ENCODE measurements at places on chromosomes 7 and 10.
A peak's percentile ranks its signal among the peaks of the same experiment; 100 is the strongest.

DNA sequence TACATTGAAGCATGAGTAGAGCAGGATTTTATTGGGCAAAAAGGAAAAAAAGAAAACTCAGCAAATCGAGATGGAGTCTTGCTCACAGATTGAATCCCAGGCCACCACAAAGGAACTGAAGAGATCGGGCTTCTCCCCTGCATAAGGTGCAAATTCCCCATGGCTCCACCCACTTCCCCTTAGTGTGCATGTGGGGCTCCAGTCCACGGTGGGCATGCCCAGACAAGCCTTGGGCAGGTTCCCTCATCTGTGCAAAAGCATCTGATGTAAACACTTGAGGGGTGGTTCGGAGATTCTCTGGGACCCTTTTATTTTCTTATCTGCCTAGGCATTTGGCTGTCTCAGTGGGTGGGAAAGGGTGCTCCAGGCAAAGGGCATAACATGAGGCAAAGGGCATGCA, 150.7 kb downstream of the CFTR start:
- no peaks in the 10 kb centered on the region for H3K36me3 ChIP-seq
- no peak overlapping the region for H3K4me3 ChIP-seq
- no peaks in the 10 kb centered on the region for H3K4me1 ChIP-seq
- no peaks in the 10 kb centered on the region for H3K27me3 ChIP-seq
- H3K27ac ChIP-seq, result no peak overlapping the region

GRCh38 chr7:43454936-43455518, 127.9 kb upstream of the STK17A start:
- DNase-seq, result no peak
- H3K36me3 ChIP-seq, result no peaks in the 10 kb centered on the region
- no peak overlapping the region for H3K27ac ChIP-seq
- H3K27me3 ChIP-seq, result no peaks in the 10 kb centered on the region
- H3K4me3 ChIP-seq, result no peak overlapping the region

GRCh38 chr10:28853195-28853594, 175.9 kb downstream of the BAMBI start:
- no peaks in the 10 kb centered on the region for H3K36me3 ChIP-seq
- H3K27me3 ChIP-seq, result no peaks in the 10 kb centered on the region
- no peaks in the 10 kb centered on the region for H3K4me1 ChIP-seq
- H3K27ac ChIP-seq, result no peak overlapping the region
- H3K4me3 ChIP-seq, result no peak overlapping the region
- peak; percentile 5 for DNase-seq

DNA sequence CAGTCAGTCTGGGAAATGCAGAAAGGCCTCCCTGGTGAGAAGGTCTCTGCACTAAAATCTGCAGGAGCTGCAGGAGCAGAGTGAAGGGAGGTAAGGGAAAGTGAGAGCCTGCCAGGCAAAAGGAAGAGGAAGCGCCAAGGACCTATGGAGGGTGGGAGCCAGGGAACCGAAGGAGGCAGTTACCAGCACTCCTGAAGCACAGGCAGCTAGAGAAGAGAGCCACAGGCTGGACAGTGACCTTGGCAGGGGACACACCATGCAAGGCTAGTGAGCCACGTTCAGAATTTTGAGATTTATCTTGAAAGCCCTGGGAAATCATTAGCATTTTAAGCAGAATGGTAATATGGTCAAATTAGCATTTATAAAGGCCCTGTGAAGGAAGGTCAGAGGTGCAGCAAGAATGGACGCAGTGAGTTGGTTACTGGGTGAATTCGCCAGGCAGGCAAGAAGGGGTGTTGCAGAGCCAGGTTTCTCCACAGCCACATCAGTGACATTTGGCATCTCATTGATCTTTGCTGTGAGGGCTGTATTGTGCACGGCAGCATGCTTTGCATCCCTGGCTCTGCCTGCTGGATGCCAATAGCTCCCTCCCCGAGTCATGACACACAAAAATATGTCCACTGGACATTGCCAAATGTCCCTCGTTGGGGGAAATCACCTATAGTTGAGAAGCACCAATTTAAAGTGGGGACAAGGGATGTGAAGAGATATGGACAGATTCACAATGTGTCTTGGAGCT, 54.7 kb upstream of the LANCL2 start:
- DNase-seq, result no peak
- no peaks in the 10 kb centered on the region for H3K4me1 ChIP-seq
- no peak overlapping the region for H3K27ac ChIP-seq
- no peak overlapping the region for H3K4me3 ChIP-seq
- H3K36me3 ChIP-seq, result no peaks in the 10 kb centered on the region
- no peaks in the 10 kb centered on the region for H3K27me3 ChIP-seq

- no peak for DNase-seq
- H3K4me3 ChIP-seq, result no peak overlapping the region
- H3K4me1 ChIP-seq, result no peaks in the 10 kb centered on the region
- no peak overlapping the region for H3K27ac ChIP-seq
Observed at GRCh38 chr7:29254591-29254990, 60.0 kb downstream of the CHN2 start.

DNA sequence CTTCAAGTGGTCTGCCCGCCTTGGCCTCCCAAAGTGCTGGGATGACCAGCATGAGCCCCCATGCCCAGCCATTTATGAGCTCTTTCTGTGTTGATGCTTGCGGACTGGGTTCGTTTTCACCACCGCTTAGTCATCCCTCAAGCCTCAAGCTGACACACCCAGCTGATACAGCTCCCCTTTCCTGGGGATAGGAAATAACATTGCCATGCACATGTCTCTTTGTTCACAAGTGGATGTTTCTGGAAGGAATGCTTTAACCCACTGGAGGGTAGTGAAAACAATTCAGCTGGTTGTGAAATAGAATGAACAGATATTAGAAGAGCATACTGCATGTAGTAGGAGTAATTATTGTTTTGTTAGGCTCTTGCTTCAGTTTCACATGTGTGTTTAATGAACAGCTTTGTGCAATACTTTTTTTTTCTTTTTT, 8.5 kb upstream of the METTL27 start:
- no peak overlapping the region for H3K4me3 ChIP-seq
- DNase-seq, result no peak
- H3K4me1 ChIP-seq, result peaks cover 28% of the 10 kb centered on the region
- H3K36me3 ChIP-seq, result no peaks in the 10 kb centered on the region
- no peaks in the 10 kb centered on the region for H3K27me3 ChIP-seq

GRCh38 chr7:95213148-95213547, 111.2 kb downstream of the PON1 start:
- no peaks in the 10 kb centered on the region for H3K27me3 ChIP-seq
- no peak for DNase-seq
- no peaks in the 10 kb centered on the region for H3K4me1 ChIP-seq

DNA sequence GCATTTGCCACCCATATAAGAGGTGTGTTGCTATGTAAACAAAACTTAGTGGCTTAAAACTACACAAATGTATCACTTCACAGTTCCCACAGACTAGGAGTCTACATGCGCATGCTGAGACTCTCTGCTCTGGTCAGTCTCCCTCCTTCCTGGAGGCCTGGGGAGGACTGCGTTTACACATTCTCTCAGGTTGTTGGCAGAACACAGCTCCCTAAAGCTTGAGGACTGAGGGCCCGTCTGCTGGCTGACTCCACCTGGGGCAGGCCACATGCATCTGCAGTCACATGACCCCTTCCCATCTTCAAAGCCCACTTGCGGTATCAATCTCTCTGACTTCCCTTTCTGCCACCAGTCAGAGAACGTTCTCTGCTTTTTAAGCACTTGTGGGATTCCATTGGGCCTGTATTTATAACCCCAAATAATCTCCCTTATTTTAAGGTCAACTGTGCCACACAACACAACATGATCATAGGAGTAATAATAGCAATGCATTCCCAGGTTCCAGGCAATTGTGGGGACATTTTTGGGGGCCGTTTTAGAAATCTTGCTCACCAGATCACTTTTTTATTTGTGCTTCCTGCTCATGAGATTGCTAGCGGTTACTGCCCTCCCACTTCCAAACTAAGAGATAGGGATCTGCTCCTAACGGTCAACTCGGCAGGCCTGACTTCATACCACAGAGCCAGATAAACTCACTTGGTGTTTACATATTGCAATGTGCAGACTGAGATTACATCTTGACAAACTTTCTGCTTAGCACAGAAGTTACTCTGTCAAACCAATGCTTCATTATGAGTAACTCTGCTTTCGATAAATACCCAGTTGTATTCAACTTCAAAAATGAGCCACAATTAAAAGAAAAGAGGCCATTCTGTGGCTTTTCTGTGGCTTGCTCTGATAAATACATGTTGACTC, 96.3 kb downstream of the ALOX5 start:
- H3K36me3 ChIP-seq, result no peaks in the 10 kb centered on the region
- H3K27ac ChIP-seq, result no peak overlapping the region
- H3K4me1 ChIP-seq, result no peaks in the 10 kb centered on the region
- H3K27me3 ChIP-seq, result no peaks in the 10 kb centered on the region
- DNase-seq, result peak; percentile 41

DNA sequence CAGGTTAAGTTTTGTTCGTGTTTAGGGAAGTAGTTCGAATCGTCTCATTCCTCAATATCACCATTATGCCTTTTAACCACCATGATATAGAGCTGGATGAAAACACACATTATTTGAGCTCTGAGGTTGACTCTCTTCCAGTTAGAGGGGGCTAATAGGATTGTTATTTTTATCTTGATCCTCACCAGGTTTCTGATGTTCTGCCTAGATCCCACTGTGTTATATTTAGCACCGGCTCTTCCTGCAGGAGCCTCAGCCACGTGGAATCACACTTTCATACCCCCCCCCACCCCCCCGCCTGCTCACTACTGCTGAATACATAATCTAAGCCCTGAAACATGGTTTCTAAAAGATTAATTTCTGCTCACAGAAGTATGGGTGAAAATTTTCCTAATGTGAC, 88.3 kb downstream of the NRCAM start:
- H3K36me3 ChIP-seq, result no peaks in the 10 kb centered on the region
- no peak overlapping the region for H3K4me3 ChIP-seq
- no peaks in the 10 kb centered on the region for H3K4me1 ChIP-seq
- H3K27me3 ChIP-seq, result no peaks in the 10 kb centered on the region
- DNase-seq, result no peak

DNA sequence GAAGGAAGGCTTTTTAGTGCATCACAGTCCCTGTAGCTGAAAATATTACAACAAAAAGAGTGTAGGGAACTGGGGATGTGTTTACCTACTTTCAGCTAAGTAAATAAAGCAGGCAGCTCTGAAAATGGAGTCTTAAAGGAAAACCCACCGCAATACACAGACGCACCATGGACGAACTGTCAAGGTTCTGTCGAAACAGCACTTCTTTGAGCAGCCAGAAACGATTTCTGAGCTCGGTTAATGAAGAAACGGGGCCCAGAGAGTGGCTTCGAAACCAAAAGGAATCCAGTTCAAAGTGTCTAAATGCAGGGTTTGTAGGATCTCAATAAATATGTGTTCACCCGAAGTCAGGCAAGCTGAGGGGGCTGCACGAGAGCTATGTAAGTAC, 275.4 kb upstream of the NEBL start:
- H3K27ac ChIP-seq, result peak overlapping the region; percentile 96
- DNase-seq, result no peak
- H3K36me3 ChIP-seq, result no peaks in the 10 kb centered on the region
- H3K4me3 ChIP-seq, result peak overlapping the region; percentile 79

DNA sequence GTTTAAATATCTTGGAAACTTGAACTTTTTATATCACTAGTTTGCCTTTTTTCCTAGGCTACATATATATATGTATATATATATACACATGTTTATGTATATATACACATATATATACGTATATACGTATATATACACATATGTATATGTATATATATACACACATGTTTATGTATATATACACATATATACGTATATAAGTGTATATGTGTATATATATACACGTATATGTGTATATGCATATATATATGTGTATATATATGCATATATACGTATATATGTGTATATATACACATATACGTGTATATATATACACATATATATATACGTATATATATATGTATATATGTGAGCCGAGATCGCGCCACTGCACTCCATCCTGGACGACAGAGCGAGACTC, 10.1 kb downstream of the OGDH start:
- no peak for DNase-seq
- no peak overlapping the region for H3K4me3 ChIP-seq
- H3K4me1 ChIP-seq, result peaks cover 65% of the 10 kb centered on the region
- no peaks in the 10 kb centered on the region for H3K36me3 ChIP-seq
- no peaks in the 10 kb centered on the region for H3K27me3 ChIP-seq

GRCh38 chr7:25861601-25862260, 290.3 kb upstream of the NFE2L3 start:
- DNase-seq, result no peak
- H3K4me3 ChIP-seq, result no peak overlapping the region
- peaks cover 2% of the 10 kb centered on the region for H3K4me1 ChIP-seq

DNA sequence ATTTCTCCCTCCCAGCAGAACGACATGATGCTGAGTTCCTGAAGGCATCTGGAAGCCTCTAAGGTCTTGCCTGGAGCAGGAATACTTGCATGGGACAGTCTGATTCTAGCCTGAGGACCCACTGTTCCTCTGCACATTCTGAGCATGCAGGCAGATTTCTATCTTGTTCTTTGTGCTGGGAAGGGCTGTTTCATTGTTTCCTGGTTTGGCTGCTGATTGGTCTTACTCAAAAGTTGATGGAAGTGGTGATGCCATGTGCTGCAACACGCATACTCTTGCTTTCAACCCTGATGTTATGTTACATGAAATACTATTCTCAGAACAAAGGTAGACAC, 307.0 kb downstream of the GATA3 start:
- no peak overlapping the region for H3K4me3 ChIP-seq
- no peak overlapping the region for H3K27ac ChIP-seq
- H3K4me1 ChIP-seq, result peaks cover 7% of the 10 kb centered on the region
- DNase-seq, result no peak
- H3K27me3 ChIP-seq, result no peaks in the 10 kb centered on the region

- no peak for DNase-seq
- no peaks in the 10 kb centered on the region for H3K4me1 ChIP-seq
- no peaks in the 10 kb centered on the region for H3K27me3 ChIP-seq
Observed at GRCh38 chr7:9127901-9128300, 694.5 kb downstream of the NXPH1 start.

GRCh38 chr10:133611079-133611478, 15.5 kb downstream of the FRG2B start:
- no peaks in the 10 kb centered on the region for H3K27me3 ChIP-seq
- DNase-seq, result no peak
- H3K27ac ChIP-seq, result no peak overlapping the region
- peaks cover 4% of the 10 kb centered on the region for H3K4me1 ChIP-seq

DNA sequence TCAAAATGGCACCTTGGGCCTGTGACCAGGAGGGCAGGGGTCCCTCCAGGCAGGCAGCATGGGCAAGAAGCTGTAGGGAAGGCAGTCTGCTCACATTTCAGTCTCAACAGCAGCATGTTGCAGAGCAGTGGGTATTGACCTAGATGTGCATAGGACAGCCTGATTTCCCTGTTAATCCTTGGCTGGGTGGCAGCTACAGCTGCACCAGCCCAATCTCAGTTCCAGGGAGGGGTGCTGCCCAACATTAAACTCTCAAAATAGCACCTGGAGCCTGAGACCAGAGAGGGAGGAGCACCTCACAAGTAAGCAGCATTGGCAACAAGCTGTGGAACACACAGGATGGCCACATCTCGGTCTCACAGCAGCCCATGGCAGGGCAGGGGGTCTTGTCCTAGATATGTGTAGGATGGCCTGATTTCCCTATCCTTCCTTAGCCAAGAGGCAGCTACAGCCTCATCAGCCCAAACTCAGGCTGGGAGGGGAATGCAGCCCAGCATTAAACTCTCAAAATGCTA, 10.3 kb downstream of the TMEM140 start:
- no peaks in the 10 kb centered on the region for H3K27me3 ChIP-seq
- no peaks in the 10 kb centered on the region for H3K36me3 ChIP-seq
- DNase-seq, result no peak
- H3K27ac ChIP-seq, result no peak overlapping the region
- no peak overlapping the region for H3K4me3 ChIP-seq
- peaks cover 41% of the 10 kb centered on the region for H3K4me1 ChIP-seq

- H3K27ac ChIP-seq, result peak overlapping the region; percentile 61
- H3K4me3 ChIP-seq, result peak overlapping the region; percentile 12
- peak; percentile 95 for DNase-seq
- H3K4me1 ChIP-seq, result peaks cover 15% of the 10 kb centered on the region
- H3K27me3 ChIP-seq, result no peaks in the 10 kb centered on the region
Observed at GRCh38 chr7:102306916-102307677, 20.4 kb downstream of the SH2B2 start.
